GM12864 (cell line): ENCODE measurements at places on chromosomes 5 and 9.

- DNase-seq = no peak
These were observed 219.6 kb downstream of the DENND1A start for GRCh38 chr9:123710299-123710698.

DNA sequence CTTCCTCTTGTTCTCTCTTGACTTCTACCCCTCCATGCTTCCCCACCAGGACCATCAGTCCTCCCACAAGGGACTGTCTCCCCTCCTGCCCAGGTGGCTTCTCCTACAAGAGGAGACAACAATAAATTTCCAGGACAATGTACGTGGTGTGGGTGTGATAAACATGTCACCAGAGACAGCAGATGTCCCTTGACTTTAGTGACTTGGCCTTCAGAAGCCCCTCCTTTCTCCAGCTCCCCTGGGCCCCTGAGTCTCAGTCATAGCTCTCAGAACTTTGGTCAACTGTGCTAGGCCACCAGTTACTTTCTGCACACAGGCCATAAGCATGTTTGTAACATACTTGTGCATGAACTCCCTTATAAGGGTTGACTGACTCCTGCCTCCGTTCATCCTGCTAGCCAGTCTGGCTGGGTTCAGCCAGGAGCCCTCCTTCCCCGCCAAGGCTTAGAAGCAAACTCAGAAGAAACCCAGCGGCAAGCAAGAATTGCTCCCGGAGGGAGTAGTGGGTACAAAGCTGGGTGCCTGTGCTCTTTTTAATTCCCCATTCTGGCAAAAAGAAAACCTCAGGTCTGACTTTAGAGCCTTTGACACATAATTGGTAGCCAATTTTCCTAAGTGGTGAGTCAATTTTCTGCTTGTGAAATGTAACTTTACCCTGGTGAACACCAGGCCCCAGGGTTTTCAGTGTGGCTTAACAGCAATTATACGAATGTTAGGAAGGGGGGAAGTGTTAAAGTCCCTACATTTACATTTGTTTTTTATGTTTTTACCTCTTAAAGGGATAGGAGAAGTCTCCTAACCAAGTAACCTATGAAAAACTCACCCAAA is 49.2 kb downstream of the EBF1 start:
- DNase-seq = no peak

GRCh38 chr9:13127131-13127530 is 152.4 kb downstream of the MPDZ start:
- no peak for DNase-seq

DNA sequence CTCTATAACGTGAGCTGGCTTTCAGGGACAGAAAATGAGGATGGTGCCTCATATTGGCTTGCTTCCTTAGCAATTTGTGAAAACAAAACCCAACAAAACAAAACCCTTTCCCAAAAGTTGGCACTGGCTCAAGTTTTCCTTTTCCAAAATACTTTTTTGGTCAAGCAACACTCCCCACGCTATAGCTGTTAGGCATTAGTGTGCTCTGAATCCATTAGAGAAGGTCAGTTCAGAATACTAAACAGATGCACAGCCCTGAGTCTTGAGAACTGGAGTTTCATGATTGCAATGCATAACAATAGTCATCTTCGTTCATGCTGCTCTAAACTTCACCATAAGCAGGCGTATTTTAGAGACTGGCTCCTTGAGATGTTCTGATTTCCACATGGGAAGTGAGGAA is 172.0 kb upstream of the KLF9 start:
- DNase-seq = no peak

GRCh38 chr9:137700911-137701310 is 82.1 kb downstream of the EHMT1 start:
- DNase-seq = no peak

GRCh38 chr9:37996819-37997217 is 72.2 kb downstream of the SHB start:
- DNase-seq = no peak

DNA sequence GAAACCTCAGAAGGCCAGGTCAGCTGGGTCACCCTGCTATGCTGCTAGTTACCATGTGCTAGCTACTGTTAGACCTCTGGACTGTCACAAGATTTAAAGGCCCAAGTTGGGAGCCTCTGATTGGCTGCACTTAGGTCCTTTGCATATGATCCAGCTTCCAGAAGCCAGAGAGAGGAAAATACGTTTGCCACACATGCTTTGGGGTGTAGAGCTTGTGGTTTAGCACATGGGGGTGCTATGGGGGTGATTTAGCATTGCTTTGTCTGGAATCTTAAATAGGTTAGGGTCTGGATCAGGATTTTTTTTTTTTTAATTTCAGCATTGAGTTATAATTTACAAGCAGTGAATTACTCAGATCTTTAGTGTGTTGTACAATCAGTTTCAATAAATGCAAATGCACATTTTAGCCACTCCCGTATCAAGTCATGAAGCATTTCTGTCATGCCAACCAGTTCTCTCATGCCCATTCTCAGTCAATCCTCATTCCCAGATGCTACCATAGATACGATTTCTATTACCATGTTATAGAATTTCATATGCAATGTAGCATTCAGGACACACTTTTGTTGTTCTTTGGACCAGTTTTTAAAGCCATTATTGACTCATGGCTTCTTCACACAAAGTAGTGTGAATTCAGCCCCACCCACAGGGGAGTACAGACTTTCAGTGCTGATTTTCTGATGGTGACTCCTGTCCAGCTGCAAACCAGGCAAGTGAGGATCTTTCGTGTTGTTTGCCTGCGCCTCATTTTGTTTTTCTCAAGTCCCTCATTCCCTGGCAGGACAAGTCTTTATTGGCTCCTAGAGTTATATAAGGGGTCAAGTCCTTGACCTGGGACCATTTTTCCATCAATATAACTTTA is 250.4 kb downstream of the LRRC70 start:
- DNase-seq = no peak

GRCh38 chr9:104700306-104700705 is 6.0 kb downstream of the OR13D1 start:
- DNase-seq = no peak
